ENCODE measurements at places on chromosomes 12 and 14. TPM values are rescaled to one million over a fixed set of nuclear protein-coding genes. Genes with fewer than 3 reads are reported as not detected.

DNA sequence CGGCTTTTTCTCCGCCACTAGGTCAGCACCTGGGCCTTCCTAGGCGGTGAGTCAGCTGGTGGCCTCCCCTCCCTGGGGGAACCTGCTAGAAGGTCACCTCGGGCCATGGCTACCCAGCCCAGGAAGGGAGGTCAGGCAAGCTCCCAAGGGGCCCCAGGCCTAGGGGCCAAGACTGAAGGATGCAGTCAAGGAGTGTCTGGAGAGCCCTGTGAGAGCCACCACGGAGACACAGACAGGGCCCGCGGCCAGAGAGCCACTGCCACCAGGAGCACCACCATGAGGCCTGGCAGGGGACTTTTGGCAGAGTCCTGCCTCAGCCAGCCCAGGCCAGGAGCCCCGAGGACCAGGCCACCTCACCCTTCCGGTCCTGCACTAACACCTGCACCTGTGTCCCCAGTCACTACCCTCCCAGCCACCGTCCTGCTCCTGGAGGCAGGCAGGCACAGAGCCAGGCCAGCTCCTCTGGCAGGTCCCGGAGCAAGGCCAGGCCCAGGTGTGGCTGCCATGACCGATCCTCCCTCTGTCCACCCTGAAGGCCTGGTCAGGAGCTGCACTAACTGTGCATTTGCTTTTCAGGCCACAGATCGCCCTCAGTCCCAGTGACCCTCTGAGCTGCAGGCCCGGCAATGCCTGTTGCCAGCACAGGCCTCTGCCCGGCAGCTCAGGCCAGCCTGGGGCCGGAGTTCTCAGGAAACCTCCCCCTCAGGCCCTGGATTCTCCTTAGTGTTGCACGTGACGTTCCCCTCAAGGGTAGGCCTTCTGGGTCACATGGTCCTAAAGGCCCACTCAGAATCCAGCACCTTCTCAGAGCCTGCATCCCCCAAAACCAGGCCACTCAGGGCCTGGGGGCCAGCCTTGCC is 6.9 kb downstream of the PHETA1 start:
- no peak for ATAC-seq

- no peak for ATAC-seq
Measured at GRCh38 chr14:73879027-73879426, 7.6 kb upstream of the ZNF410 start.

- ATAC-seq, result no peak
Measured at GRCh38 chr14:45679853-45680252, 426.9 kb upstream of the MIS18BP1 start.

Gene DTX3
- total RNA-seq, result 70.2 TPM

DNA sequence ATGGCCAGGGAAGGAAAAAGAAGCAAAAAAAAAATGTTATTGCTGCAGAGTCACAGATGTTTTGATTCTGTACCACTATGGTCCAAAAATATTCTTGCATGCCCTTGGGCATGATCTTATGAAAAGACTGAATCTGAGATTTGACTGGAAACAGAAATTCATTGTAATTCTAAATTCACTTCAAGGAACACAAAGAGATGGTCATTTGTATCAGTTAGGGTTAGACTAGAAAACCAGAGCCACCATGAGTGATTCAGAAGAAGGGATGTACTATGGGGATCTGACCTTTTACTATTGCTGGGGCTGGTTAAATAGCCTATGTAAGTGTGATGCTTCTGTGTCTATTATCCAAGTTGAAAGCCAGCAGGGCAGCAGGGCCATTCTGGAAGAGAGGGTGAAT is 5.2 kb downstream of the TMTC1 start:
- ATAC-seq, result no peak

DNA sequence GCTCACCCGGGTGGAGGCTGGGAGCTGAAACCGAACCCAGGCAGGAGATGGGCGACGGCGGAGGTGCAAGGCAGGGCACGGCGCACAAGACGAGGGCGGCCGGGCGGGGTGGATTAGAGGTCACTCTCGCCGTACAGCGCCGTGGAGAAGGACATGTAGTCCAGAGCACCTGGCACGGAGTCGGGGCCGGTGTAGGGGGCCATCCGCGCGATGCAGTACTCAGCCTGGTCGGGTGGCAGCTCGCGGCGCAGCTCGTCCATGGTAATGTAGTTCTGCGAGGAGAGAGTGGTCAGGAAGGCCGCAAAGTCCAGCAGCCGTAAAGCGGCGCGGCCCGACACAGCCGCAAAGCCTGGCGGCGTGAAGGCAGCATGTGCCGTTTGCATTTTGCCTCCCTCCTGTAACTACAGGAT is 81.9 kb upstream of the ZFP36L1 start:
- ATAC-seq, result no peak

GRCh38 chr14:24845851-24846250 is 204.1 kb downstream of the STXBP6 start:
- no peak for ATAC-seq

DNA sequence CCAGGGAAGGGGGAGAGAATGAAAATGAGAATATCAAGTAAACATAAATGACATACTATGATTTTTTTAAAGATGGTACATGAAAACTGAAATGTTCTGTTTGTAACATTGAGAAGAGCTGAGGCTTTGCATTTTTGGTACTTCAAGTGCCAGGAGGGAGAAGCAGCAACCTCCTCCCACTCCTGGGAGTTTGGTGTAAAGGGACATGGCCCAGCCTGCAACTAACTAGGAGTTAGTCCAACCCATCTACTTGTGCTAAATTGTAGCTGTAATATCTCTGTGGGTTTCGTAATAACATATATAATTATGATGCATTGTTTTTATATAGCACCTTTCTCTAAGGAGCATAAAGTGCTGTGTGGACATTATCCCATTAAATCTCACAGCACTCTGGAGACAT is 517.5 kb downstream of the NELL2 start:
- no peak for ATAC-seq

DNA sequence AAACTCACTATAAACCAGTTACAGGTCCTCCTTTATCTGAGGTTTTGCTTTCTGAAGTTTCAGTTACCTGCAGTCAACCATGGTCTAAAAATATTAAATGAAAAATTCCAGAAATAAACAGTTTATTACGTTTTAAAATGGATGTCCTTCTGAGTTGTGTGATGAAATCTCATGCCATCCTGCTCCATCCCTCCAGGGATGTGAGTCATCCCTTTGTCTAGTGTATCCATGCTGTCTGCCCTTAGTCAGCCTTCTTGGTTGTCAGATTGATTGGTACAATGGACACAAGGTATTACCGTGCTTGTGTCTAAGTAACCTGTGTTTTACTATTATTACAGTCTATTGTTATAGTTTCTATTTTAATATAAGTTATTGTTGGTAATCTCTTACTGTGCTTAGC is 328.3 kb downstream of the APAF1 start:
- ATAC-seq, result no peak

Gene TESPA1
- 0.17 TPM for total RNA-seq

DNA sequence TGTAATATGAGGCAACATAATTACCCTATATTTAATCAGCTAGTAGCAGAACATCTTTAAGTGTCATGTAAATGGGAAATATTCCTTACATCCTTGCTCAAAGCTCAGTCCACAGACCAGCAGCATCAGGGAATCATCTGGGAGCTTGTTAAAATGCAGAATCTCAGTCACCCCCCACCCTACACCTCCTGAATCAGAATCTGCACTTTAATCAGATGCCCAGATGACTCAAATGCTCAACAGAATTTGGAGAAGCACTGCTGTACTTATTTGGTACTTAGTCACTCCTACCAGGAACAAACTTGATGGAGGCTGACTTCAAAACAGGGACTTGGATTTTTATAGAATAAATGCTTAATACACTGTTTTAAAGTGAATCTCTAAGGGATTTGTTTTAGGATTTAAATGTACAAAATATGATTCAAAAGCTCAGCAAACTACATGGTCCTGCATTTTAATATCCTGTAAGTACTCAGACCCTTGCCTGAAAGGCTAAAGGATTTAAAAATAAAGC is 96.5 kb downstream of the ARMH4 start:
- no peak for ATAC-seq

- ATAC-seq, result no peak
Measured at GRCh38 chr12:70661466-70662161, 24.4 kb upstream of the PTPRB start.

DNA sequence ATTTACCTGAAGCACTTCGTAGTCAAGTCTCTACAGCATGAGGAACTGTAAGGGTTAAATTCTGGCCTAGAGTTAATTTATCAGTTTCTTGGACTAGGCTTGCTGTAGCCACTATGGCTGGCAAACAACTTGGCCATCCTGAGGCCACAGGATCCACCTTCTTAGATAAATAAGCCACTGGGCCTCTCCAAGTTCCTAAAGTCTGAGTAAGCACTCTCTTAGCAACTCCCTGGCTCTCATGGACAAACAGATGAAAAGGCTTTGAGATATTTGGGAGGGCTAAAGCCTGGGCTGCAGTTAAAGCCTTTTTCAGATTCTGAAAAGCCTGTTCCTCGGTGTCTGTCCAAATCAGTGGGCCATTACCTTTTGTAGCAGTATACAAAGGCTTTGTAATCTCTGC is 675.0 kb downstream of the TMEM121 start:
- no peak for ATAC-seq

Gene TSHR
- total RNA-seq, result not detected

GRCh38 chr14:33369041-33369440 is 430.4 kb downstream of the NPAS3 start:
- ATAC-seq, result no peak

GRCh38 chr12:65561798-65562382 is 262.4 kb upstream of the HMGA2 start:
- ATAC-seq, result no peak

DNA sequence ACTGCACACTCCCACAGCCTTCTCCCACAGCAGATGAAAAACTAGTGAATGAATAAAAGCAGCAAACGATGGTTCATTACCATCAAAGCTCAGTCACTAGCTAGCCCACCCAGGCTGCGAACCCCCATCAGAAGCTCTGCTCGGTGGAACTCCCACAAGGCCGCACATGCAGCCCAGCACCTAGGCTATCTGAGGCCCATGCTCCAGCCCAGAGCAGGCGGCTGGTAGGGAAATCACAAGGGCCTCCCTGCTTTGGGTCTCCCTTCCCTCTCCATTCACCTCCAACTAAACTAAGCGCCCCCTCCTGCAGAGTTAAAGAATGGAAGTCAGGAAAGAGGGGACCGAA is 69.0 kb downstream of the ITPK1 start:
- no peak for ATAC-seq

GRCh38 chr12:67034110-67034879 is 234.9 kb upstream of the CAND1 start:
- ATAC-seq, result no peak

Gene FAM181A
- not detected for total RNA-seq

Data from gastroesophageal sphincter (tissue), 4 donors.